Kidney (tissue), 22 donors: ENCODE measurements at places on chromosomes 1 and 21. TPM values are rescaled to one million over a fixed set of nuclear protein-coding genes. Genes with fewer than 3 reads are reported as not detected.

DNA sequence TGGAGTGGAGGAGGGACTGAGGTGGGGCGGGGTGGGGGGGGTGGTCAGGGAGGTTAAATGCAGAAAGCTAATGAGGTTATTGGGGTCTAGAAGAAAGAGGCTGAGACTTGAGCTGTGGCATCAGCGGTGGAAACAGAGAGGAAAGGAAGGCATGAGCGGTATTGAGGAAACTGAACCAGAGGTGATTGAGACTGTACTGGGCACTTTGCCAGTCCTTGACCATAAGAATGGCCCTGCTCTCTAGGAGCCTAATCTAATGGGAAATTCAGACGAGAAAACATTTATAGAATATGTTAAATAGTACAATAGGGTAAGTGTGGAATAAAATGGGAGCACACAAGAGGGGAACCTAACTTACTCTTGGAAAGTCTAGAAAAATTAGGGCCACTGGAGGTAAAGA lies 23.7 kb downstream of the SLC44A3 start:
- DNase-seq = no peak
- H3K36me3 ChIP-seq = peaks cover 44% of the 10 kb centered on the region
- no peaks in the 10 kb centered on the region for H3K4me1 ChIP-seq
- no peaks in the 10 kb centered on the region for H3K27me3 ChIP-seq

GRCh38 chr21:28333578-28334075 lies 659.0 kb downstream of the LTN1 start:
- no peak overlapping the region for H3K27ac ChIP-seq
- no peak for DNase-seq

DNA sequence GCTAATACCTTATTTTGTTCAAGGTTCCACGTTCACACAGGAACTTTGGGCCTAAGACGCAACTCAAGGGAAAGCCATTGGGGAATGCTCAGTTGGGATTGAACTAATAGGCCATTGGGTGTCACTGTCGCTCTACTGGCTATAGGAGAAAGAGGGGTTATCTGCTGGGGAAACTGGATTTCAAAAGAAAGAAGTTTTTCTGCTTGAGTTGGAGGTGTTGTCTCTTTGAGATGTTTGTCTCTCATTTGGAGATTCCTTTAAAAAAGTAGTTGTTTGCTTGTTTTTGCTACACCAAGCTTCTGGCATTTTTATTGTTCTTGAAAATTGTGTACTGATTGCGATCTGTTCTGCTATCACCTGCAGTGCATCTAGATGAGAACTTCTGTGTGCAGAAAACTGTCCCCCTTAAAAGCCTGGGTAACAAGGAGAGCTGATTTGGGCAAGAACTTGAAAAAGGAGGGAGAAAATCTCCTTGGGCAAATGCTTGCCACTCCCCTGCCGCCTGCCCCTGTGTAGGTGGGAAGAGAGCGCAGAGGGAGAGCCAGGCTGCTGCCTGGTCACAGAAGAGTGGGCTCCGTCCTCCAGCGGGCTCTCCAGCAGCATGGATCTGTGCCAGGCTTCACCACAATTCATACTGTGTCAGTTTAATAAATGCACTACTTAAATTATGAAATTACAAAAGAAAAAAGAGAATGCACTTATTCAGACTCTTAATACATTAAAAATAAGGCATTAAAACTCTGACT lies 39.9 kb downstream of the PEX14 start:
- H3K27ac ChIP-seq = no peak overlapping the region
- peaks cover 31% of the 10 kb centered on the region for H3K4me1 ChIP-seq
- no peaks in the 10 kb centered on the region for H3K27me3 ChIP-seq
- no peaks in the 10 kb centered on the region for H3K36me3 ChIP-seq
- DNase-seq = no peak
- H3K4me3 ChIP-seq = no peak overlapping the region

GRCh38 chr1:207029701-207030521 lies 2.6 kb downstream of the C1orf116 start:
- H3K4me3 ChIP-seq = peak overlapping the region; percentile 57
- H3K36me3 ChIP-seq = no peaks in the 10 kb centered on the region
- peak overlapping the region; percentile 68 for H3K27ac ChIP-seq
- H3K4me1 ChIP-seq = peaks cover 15% of the 10 kb centered on the region

GRCh38 chr1:60924964-60925798 lies 157.2 kb upstream of the NFIA start:
- no peaks in the 10 kb centered on the region for H3K36me3 ChIP-seq
- no peak for DNase-seq
- H3K4me3 ChIP-seq = no peak overlapping the region

- no peaks in the 10 kb centered on the region for H3K4me1 ChIP-seq
- H3K27ac ChIP-seq = no peak overlapping the region
- H3K27me3 ChIP-seq = no peaks in the 10 kb centered on the region
- peaks cover 5% of the 10 kb centered on the region for H3K36me3 ChIP-seq
- no peak overlapping the region for H3K4me3 ChIP-seq
- no peak for DNase-seq
These were observed 10.1 kb downstream of the TADA1 start for GRCh38 chr1:166865926-166866325.

GRCh38 chr1:39713557-39713956 lies 22.3 kb upstream of the HPCAL4 start:
- no peak for DNase-seq
- no peak overlapping the region for H3K4me3 ChIP-seq
- no peak overlapping the region for H3K27ac ChIP-seq
- H3K27me3 ChIP-seq = peaks cover 8% of the 10 kb centered on the region
- H3K4me1 ChIP-seq = no peaks in the 10 kb centered on the region

GRCh38 chr1:32538887-32539583 lies at the start of gene ZBTB8A:
Gene ZBTB8A (plus strand): TSS chr1:32539427. CDS start chr1:32592932, 53,505 bp downstream.
- H3K4me1 ChIP-seq = no peaks in the 10 kb centered on the region
- peak within 1 kb of the TSS; percentile 83 for H3K4me3 ChIP-seq

DNA sequence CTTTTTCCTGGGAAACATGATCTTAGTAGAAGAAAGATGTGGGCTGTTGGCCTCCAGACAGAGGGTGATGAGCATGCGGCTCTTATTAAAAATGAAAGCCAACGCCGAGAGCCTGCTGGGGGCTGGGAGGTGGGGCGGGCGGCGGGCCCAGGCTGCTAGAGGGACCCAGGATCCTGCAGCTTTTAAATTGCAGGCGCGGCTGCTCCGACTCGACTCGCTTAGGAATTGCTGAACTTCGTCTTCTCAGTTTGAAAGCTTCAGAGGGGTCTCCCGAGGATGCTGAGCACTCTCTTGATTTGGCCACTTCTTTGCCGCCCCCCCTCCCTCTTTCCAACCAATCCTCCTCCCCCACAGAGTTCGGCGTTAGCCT lies 1.2 kb downstream of the AGPAT3 start:
- H3K4me3 ChIP-seq = peak overlapping the region; percentile 51
- H3K36me3 ChIP-seq = no peaks in the 10 kb centered on the region
- H3K4me1 ChIP-seq = peaks cover 8% of the 10 kb centered on the region
- no peaks in the 10 kb centered on the region for H3K27me3 ChIP-seq
- peak overlapping the region; percentile 89 for H3K27ac ChIP-seq

- H3K36me3 ChIP-seq = no peaks in the 10 kb centered on the region
- DNase-seq = no peak
- no peak overlapping the region for H3K4me3 ChIP-seq
- H3K27me3 ChIP-seq = peaks cover 5% of the 10 kb centered on the region
These were observed 12.0 kb upstream of the ARHGEF19 start for GRCh38 chr1:16224472-16224871.

- no peaks in the 10 kb centered on the region for H3K4me1 ChIP-seq
- H3K4me3 ChIP-seq = no peak overlapping the region
- no peak for DNase-seq
- no peaks in the 10 kb centered on the region for H3K36me3 ChIP-seq
These were observed 73.7 kb downstream of the SLC16A1 start for GRCh38 chr1:112882271-112882744.

The MYOG gene
- not detected for total RNA-seq

The A3GALT2 gene
- not detected for total RNA-seq

The SYCP1 gene
- total RNA-seq = not detected
